ENCODE measurements at places on chromosomes 6 and 20.

DNA sequence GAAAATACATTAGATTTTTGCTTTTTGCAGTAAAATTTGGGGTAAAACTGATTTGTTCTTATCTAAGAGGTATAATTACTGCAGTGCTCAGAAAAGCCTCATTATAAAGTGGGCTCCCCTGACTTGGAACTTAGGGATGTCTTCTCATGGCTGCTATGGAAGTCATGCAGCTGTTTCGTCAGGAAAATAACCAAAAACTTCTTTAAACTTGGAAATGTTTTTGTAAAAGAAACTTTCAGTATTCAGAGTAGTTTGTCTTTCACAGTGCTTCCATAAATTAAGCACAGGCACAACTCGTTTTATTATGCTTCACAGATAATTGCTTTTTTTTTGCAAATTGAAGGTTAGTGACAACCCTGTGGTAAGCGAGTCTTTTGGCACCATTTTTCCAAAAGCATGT is 6.8 kb downstream of the MAPK14 start:
- no peak for DNase-seq

GRCh38 chr6:47059216-47059885 is 17.2 kb upstream of the ADGRF1 start:
- no peak for DNase-seq

- no peak for DNase-seq
Observed at GRCh38 chr6:811191-811590, 118.3 kb upstream of the EXOC2 start.

- no peak for DNase-seq
Observed at GRCh38 chr6:4511641-4512020, 264.6 kb upstream of the CDYL start.

DNA sequence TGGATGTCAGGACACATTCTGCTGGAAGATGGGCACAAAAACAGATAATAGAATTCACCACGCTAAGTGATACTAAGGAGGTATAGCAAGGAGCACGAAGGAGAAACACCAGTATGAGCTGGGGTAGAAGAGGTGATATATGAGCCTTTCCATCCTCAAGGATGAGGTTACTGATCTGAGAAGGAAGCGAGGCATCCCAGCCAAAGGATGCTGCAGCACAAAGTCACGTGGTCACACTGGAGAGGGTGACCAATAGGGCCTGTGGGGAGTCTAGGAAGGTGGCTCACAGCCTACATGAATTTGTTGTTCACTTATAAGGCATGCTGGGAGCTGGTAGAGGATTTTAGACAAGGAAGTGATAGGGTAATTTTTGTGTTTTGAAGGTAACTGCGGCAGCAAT is 1.4 kb downstream of the GINS1 start:
- no peak for DNase-seq

DNA sequence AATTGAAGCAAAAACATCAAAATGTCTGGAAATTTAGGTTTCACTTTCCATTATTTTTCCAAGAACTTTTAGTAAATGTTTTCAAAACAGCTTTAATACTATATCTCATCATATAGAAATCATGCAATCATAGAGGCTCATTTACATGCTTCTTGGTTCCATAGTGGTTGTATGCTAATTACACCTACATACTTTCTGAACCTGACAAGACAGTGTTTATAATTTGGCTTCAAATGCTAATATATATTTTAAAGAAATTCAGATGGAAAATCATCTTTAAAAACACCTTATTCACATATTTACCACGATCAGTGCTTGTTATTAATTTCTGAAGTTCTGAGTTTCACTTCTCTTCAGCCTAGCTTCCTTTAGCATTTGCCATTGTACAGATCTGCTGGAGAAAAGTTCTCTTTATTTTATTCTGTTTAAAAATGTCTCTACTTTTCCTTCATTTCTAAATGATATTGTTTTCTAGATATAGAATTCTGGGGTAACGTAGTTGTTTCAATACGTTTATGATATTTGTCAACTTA is 89.9 kb downstream of the PLCB1 start:
- DNase-seq = no peak

GRCh38 chr6:2396042-2396657 is 150.7 kb upstream of the GMDS start:
- no peak for DNase-seq

- DNase-seq = no peak
Observed at GRCh38 chr6:46172176-46172575, 1.4 kb upstream of the ENPP5 start.

DNA sequence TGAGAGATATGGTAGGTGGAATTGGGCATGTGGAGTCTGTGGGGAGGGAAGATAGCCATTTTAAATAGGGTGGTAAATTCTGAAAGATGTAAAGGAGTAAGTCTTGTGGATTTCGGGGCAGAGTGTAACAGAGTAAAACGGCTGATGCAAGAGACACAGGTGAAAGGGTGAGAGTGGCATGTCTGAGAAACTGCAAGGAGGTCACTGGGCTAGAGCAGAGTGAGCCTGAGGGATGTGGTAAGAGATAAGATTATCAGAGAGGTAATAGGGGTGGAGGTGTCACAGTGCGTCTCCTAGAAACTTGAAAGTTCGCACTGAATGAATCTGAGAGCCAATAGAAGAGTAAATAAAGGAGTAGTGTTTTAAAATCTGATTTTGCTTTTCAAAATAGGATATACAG is 308.1 kb downstream of the EPM2A start:
- DNase-seq = no peak

- no peak for DNase-seq
Observed at GRCh38 chr6:128630213-128630612, 109.8 kb upstream of the PTPRK start.

DNA sequence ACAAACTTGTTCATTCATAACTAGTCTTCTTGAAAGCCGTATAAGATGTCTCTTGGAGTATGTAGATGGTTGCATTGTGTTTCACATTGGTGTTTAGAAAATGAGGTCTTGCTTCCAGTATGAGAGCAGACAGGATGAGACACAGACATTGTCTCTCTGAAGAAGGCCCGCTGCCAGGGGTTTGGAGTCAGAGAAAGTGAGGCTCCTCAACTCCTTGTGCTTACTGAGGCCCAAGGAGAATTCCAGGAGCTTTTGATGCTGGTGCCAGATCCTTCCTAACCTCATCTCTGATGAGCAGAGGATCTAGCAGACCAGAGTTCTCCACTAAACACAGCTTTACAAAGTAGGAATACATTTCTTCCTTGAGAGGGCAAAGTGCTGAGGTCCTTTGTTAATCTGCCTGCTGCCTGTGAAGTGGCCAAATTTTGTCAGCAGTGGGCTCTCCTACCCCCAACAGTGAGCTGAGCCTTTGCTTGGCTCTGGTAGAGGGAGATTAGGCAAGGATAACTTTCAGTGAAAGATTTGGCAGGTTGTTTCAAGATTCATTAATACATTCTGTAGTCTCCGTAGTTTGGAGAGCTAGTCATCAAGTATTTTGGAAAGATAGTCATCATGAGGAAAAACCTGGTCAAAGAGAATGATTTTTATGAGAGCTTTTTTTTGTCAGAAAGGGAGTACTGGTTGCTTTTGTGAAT is 9.7 kb downstream of the MAPRE1 start:
- DNase-seq = no peak

Measured in hematopoietic multipotent progenitor cell (in vitro differentiated cells).